Adipocyte (in vitro differentiated cells): ENCODE measurements at places on chromosomes 4 and X.

- DNase-seq: no peak
Observed at GRCh38 chr4:96262057-96262456, 422.2 kb downstream of the PDHA2 start.

- no peak for DNase-seq
Observed at GRCh38 chrX:10055430-10055829, 88.3 kb downstream of the CLDN34 start.

GRCh38 chrX:16828124-16828908 is 41.8 kb downstream of the RBBP7 start:
- DNase-seq: peak; percentile 67

GRCh38 chr4:41517747-41518146 is 20.2 kb upstream of the LIMCH1 start:
- no peak for DNase-seq

GRCh38 chr4:184216515-184216914 is 1.2 kb downstream of the ENPP6 start:
- DNase-seq: no peak

DNA sequence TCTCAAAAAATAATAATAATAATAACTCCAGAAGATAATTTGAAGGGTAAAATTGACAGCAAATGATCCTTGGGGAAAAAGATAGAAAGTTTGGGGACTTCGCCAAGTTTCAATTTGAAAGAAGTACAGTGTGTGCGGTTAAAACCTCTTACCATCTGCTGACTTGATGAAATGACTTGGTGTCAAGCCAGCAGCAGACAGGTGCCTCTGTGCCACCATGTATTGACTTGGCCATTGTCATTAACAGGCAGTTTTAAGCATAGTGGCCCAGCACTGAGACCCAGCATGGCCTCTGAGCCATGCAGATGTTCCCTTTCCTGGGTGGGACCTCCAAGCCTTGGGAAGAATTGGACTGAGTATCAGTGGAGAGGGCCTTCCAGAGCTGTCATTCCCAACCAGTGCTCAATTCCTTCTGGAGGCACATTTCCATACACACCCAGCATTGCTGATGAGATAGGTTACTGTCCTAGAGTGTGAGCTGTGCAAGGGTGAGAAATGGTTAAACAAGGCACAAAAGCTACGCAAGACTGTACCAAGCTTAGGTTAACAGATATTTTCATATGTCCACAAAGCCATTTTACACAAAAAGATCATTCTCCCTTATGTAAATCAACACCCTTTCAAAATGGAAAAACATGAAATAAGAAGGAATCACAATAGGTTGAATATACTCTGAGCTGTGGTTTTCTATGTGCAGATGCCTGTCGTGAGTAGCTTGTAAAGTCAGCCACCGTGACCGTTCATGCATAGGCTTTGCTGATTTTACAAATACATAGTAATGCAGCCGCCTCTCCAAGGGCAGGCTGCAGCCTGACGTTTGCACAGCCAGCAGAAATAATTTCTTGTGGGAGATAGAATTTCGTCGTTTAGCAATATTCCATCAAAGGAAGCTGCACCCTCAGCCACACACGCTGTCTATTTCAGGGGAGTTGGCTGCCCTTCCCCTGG is 59.4 kb upstream of the FBXW7 start:
- DNase-seq: peak; percentile 22

GRCh38 chr4:181896614-181897013 is 346.6 kb upstream of the TENM3 start:
- peak; percentile 6 for DNase-seq

GRCh38 chr4:150206265-150206664 is 128.0 kb downstream of the DCLK2 start:
- DNase-seq: no peak

DNA sequence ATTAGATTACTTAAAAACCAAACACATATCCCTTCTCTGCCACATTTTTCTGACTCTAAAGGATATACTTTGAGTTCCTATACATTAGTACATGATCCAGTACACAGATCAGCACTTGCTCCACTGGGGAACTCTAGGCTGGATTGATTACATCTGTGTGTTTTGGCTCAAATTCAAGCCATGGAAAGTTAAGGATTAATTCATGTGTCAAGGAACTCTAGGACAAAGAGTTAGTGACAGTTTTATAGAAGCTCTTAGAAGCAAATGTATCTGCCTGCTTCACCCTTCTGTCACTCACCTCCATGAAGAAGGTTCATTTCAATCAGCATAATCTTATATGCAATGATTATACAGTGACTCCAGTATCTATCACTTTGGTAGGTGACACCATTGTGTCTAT is 43.2 kb downstream of the SCFD2 start:
- DNase-seq: no peak

DNA sequence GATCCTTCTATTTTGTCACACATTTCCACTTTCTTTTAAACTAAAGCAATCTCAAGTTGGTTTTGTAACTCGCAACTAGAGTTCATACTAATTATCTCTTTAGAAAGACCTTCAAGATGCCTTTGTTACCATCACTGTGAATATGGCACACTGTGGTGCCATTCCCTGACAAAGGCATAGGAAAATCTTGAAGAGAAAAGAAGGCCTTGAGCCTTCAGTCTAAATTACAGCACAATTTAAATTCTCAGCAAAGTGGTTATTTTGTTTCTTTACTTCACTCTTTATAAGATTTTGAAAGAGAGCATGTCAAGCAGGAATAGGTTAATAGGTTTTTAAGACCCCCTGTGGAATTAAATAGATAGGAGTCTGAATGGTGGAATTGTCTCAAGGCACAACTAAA is 89.0 kb upstream of the BANK1 start:
- DNase-seq: no peak

DNA sequence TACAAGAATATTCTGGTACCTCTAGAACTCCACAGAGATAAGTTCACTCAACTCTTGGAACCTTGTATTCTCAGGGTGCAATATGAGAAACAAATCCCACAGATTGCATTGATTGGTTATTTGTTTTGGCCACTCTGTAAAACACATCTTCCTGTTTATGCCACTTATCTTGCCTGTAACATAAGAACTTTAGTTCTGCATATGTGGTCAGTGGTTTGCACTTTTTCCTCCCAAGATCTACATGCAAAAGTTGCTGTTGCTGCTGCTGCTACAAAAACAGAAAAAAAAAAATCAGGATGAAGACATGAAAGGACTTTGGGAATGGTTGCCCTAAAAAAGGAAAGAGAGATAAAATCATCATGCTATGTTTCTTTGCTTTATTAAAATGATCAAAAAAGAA is 9.6 kb downstream of the ODAPH start:
- DNase-seq: no peak

GRCh38 chrX:46587158-46587557 is 13.6 kb downstream of the CHST7 start:
- DNase-seq: peak; percentile 63

- no peak for DNase-seq
Observed at GRCh38 chr4:101693842-101694398, 96.6 kb upstream of the BANK1 start.

DNA sequence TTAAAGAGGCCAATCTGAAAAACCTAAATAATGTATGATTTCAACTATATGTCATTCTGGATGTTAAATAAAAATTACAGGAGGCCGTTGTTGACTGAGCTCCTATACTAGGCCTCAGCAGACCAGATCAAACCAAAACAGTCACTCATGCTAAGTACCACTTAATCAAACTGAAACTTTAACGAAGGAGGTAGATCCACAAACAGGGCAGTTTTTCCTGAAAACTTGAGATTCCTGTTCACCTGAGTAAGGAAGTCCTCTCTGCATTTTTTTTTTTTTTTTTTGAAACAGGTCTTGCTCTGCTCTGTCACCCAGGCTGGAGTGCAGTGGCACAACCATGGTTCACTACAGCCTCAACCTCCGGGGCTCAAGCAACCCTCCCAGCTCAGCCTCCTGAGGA is 27.7 kb downstream of the MANBA start:
- DNase-seq: no peak

DNA sequence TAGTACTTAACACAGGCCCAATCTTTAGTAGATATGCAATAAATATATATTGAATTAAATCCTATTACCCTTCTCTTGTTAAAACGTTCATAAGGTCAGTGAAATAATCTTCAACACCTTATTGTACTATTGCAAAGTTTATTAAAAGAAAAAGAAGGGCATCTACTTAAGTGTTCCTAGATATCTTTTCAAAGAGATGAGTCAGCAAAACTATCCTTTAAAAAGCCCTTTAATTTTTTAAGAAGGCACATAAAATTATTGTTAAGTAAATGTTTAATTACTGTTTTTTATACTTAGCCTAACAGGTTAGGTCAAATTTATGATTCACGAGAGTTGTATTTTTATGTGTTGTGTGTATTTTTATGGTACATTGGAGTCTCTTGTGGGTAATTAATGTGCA is 77.3 kb upstream of the PPP1R2C start:
- no peak for DNase-seq
